ENCODE measurements at places on chromosomes 7 and 10. TPM values are rescaled to one million over a fixed set of nuclear protein-coding genes. Genes with fewer than 3 reads are reported as not detected.
A peak's percentile ranks its signal among the peaks of the same experiment; 100 is the strongest.

Gene SHH
- polyA plus RNA-seq = not detected

Gene PVRIG
- not detected for polyA plus RNA-seq

- H3K27me3 ChIP-seq = peaks cover 22% of the 10 kb centered on the region
- no peak overlapping the region for H3K27ac ChIP-seq
- no peaks in the 10 kb centered on the region for H3K36me3 ChIP-seq
- no peaks in the 10 kb centered on the region for H3K4me1 ChIP-seq
- peak; percentile 16 for DNase-seq
- no peak overlapping the region for H3K4me3 ChIP-seq
Measured at GRCh38 chr10:45425621-45426563, 51.9 kb downstream of the ALOX5 start.

Gene ADAM22
- polyA plus RNA-seq = 0.33 TPM

- H3K4me3 ChIP-seq = no peak overlapping the region
- DNase-seq = peak; percentile 54
- H3K36me3 ChIP-seq = peaks cover 2% of the 10 kb centered on the region
- H3K4me1 ChIP-seq = peaks cover 5% of the 10 kb centered on the region
Measured at GRCh38 chr10:13629116-13629515, 42.4 kb downstream of the PRPF18 start.

DNA sequence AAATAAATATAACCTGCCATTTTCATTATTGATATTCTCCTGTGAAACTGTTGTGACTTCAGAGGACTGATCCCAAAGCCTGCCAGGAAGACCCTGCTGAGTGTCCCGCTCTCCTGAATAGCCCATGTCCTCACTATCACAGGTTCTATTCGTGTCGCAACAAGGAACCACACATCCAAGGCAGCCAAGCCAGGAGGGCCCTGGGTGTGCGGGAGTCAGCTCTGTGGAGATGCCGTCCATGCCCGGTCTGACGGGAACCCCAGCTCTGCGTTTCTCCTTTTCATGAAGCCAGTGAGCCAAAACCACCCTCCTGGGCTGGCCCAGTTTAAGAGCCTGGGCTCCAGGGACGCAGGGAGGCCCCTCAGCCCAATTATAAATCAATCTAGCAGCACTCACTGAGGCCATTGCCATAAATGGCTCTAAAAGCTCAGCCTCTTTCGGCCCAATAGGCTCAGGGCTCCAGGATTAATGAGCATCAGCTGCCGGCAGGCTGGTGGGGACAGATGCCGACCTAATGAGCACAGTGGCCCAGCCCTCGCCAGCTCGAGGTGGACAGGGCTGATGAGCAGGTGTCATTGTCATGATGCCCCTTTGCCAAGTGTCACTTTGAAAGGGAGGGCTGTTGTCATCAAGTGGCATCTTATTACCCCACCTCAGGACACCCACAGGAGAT, 177.9 kb downstream of the PLXNA4 start:
- no peaks in the 10 kb centered on the region for H3K4me1 ChIP-seq

Gene LMOD2
- not detected for polyA plus RNA-seq

DNA sequence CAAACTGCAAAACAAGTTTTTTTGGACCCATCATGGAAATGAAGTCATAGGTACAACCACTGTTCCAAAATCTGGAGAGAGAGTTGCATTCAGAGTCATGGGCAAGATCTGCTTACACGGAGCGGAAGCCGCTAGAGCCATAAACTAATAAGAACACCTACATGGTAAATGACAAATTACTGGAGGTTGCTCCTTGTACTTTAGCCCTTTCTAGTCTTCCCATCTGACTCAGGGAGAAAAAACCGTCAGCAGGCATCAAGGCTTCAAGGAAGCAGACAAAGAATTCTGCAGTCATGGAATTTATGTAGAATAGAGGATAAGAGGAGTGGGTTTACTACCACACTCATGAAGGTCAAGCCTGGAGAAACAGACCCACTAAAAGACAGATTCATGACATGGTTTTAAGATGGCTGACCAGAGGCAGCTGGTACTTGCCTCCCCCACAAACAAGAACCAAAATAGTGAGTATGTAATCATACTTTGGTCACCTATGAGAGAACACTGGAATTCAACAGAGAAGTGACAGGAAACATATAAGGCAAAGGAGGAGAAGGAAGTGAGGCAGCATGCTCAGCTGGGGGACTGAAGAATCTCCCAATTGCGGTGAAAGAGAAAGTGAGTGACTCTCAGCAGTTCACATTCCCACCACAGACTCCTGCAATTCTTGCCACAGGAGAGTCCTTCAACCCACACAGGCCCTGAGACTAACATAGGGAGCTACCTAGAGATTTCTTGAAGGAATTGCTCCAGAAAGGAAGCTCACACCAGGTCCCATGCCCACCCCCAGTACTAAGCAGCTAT, 42.4 kb upstream of the ASAH2 start:
- no peaks in the 10 kb centered on the region for H3K4me1 ChIP-seq
- no peak for DNase-seq
- H3K4me3 ChIP-seq = no peak overlapping the region
- H3K27ac ChIP-seq = no peak overlapping the region

GRCh38 chr7:158301207-158301606, 286.4 kb downstream of the PTPRN2 start:
- no peaks in the 10 kb centered on the region for H3K4me1 ChIP-seq
- H3K27me3 ChIP-seq = no peaks in the 10 kb centered on the region
- no peaks in the 10 kb centered on the region for H3K36me3 ChIP-seq
- no peak for DNase-seq
- H3K4me3 ChIP-seq = no peak overlapping the region

DNA sequence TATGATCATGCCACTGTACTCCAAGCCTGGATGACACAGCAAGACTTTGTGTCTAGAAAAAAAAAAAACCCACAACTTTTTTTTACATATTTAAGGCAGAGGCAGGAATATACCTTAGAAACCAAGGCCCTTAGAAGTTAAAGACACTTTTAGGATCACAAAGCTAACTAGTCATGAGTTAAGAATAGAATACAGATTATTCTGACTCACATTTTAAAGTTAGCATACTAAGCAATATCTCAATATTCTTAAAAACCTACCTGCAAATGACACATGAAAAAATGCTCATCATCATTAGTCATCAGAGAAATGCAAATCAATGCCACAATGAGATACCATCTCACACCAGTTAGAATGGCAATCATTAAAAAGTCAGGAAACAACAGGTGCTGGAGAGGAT, 177.7 kb downstream of the CHCHD3 start:
- no peaks in the 10 kb centered on the region for H3K36me3 ChIP-seq
- no peaks in the 10 kb centered on the region for H3K27me3 ChIP-seq
- H3K27ac ChIP-seq = no peak overlapping the region
- no peaks in the 10 kb centered on the region for H3K4me1 ChIP-seq
- peak; percentile 5 for DNase-seq
- no peak overlapping the region for H3K4me3 ChIP-seq

GRCh38 chr7:139647814-139648390, 124.4 kb downstream of the CLEC2L start:
- H3K4me3 ChIP-seq = no peak overlapping the region
- peaks cover 2% of the 10 kb centered on the region for H3K36me3 ChIP-seq
- H3K27ac ChIP-seq = no peak overlapping the region
- peak; percentile 30 for DNase-seq
- peaks cover 5% of the 10 kb centered on the region for H3K4me1 ChIP-seq

- no peak overlapping the region for H3K4me3 ChIP-seq
- DNase-seq = no peak
- H3K27ac ChIP-seq = no peak overlapping the region
- peaks cover 5% of the 10 kb centered on the region for H3K4me1 ChIP-seq
- H3K27me3 ChIP-seq = no peaks in the 10 kb centered on the region
Measured at GRCh38 chr10:48623607-48624132, 18.8 kb upstream of the ARHGAP22 start.

DNA sequence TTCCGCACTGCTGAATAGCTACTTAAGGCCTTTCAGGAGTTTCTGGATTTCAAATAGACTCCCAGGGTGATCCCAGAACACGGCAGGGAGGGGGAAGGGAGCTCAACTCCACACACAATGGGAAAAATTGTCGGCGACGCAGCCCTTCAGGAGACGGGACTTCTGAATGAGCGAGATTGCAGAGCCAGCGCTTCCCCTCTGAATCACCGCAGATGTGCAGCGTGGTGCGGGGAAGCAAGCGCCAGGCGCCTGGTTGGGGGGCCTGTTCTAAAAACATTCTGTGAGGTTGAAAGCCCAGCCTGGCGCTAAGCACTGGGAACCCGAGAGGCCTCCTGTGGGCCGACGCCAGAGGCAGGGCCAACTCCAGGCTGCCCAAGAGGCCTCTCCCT, 163.3 kb downstream of the MAD1L1 start:
- no peaks in the 10 kb centered on the region for H3K4me1 ChIP-seq
- no peaks in the 10 kb centered on the region for H3K36me3 ChIP-seq
- H3K27me3 ChIP-seq = no peaks in the 10 kb centered on the region
- H3K27ac ChIP-seq = no peak overlapping the region

DNA sequence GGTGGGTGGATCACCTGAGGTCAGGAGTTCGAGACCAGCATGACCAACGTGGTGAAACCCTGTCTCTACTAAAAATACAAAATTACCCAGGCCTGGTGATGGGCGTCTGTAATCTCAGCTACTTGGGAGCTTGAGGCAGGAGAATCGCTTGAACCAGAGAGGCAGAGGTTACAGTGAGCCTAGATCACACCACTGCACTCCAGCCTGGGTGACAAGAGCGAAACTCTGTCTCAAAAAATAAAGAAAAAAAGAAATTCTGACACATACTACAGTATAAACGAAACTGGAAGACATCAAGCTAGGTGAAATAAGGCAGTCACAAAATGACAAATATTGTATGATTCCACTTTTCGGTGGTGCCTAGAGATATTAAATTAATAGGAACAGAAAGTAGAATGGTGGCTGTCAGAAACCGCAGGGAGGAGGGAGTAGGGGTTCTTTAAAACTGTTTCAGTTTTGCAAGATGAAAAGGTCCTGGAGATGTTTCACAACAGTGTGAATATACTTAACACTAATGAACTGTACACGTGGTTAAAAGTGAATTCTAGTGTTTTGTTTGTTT, 23.2 kb downstream of the PILRA start:
- H3K27me3 ChIP-seq = peaks cover 6% of the 10 kb centered on the region

DNA sequence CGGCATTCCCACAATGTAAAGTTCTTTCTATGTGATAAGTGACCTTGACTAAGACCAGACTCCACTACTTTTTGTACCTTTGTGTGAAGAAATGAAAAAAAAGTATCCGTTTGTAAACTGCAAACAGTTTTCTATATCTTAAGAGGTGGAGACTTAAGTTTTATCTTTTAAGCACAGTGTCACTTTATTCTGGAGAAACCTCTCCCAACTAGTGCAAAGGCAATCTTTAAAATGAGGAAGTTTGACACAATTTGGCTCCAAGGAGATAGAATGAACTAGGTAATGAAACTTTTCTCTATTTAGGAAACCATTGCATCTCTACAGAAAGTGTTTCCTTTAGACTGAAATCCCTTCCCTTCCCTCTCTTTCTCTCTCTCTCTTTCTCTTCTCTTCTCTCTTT, 122.9 kb downstream of the SAMD9 start:
- no peak for DNase-seq
- no peaks in the 10 kb centered on the region for H3K4me1 ChIP-seq
- H3K36me3 ChIP-seq = no peaks in the 10 kb centered on the region
- H3K27me3 ChIP-seq = no peaks in the 10 kb centered on the region

GRCh38 chr10:43970717-43971116, 322.0 kb upstream of the ZNF32 start:
- H3K4me3 ChIP-seq = no peak overlapping the region
- H3K36me3 ChIP-seq = no peaks in the 10 kb centered on the region
- H3K4me1 ChIP-seq = no peaks in the 10 kb centered on the region
- peaks cover 14% of the 10 kb centered on the region for H3K27me3 ChIP-seq
- no peak overlapping the region for H3K27ac ChIP-seq

Gene GTPBP4
- 34.4 TPM for polyA plus RNA-seq

Gene TACR2
- 0.15 TPM for polyA plus RNA-seq

- no peaks in the 10 kb centered on the region for H3K36me3 ChIP-seq
- H3K27me3 ChIP-seq = no peaks in the 10 kb centered on the region
- no peak for DNase-seq
Measured at GRCh38 chr7:38833329-38833728, 75.7 kb downstream of the VPS41 start.

Gene CACNA2D1
- 31.7 TPM for polyA plus RNA-seq

- no peaks in the 10 kb centered on the region for H3K4me1 ChIP-seq
- H3K27me3 ChIP-seq = no peaks in the 10 kb centered on the region
Measured at GRCh38 chr7:127322832-127323493, 69.5 kb downstream of the ZNF800 start.

DNA sequence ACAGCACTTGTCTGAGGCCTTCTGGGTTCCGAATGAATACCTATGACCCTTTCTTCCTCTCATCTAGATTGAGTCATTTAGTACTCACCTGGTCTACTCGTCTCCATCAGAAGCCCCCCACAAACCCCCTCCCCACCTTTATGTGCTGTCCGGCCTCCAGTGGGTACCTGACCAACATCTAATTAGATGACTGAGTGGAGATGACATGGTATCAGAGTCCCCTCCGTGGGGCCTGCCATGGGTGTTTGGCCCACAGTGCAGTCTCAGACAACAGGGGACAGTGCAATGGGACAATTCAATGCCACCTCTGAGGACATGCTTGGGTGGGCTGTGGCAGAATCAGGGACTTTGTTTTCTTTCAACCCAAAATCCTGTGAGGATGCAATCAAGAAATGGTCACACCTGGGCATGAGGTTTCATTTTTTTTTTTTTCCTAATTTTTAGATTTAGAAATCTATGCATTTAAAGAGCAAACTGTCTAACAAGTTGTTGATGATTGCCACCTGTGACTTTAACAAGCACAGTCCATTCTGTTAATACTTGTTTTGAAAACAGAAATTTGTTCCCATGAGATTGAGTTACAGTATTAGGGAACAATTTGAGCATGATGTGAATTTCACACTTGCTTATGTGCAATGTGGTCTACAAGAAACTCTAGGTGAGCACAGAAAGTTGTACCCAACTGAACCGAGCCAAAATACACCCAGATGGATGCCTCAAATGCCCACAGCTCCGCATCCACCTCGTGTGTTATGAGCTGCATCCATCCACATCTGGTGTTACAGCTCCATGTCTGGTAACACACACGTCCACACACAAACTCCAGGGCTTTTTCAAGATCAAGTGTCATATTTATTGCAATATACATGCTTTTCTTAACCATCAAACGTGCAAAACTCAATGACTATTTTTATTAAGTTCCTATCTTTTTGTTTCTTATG, 27.5 kb downstream of the GPRIN2 start:
- H3K36me3 ChIP-seq = no peaks in the 10 kb centered on the region
- no peak overlapping the region for H3K4me3 ChIP-seq
- H3K27ac ChIP-seq = no peak overlapping the region
- no peak for DNase-seq

Measured in fibroblast of lung (primary cell).